Naive thymus-derived CD8-positive, alpha-beta T cell (primary cell): ENCODE measurements at places on chromosomes 7 and 10.

DNA sequence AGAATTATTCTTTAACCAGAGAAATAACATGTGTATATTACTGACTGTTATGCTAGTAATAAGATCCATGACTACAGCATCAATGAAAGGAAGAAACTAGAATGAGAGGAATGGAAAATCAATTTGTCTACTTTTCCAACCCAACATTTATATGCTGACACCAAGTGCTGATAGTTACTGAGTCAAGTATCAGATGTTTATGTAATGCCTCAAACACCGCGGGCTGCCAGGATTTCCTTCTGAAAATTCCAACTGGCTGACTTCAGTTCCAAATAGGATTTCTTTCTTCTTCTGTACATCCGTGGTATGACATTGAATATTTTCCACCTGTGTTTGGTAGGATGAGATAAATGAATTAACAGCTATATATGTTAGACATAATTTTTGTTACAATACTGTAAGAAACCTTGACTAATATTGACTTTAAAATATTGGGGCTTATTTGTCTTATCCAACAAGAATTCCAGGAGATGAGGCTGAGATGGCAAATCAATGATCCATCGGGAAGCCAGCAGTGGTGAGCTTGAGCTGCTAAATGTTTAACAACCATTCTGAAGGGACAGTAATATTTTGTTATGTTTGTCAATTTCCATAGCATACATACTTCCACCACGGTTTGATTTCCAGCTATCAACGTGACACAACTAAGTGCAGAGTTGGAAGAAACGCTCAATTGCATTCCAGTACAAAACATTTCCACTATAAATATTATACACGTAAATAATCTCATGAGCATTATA is 435.2 kb upstream of the AUTS2 start:
- no peak for DNase-seq
- peaks cover 9% of the 10 kb centered on the region for H3K27me3 ChIP-seq

GRCh38 chr10:17201794-17202116 is 283 bp upstream of the TRDMT1 start:
- no peak for DNase-seq
- H3K27me3 ChIP-seq = no peaks in the 10 kb centered on the region
- H3K4me3 ChIP-seq = peak overlapping the region; percentile 99
- H3K36me3 ChIP-seq = no peaks in the 10 kb centered on the region
- H3K27ac ChIP-seq = peak overlapping the region; percentile 98

- no peaks in the 10 kb centered on the region for H3K4me1 ChIP-seq
- H3K36me3 ChIP-seq = no peaks in the 10 kb centered on the region
- H3K27me3 ChIP-seq = no peaks in the 10 kb centered on the region
These were observed 244.0 kb upstream of the ZWINT start for GRCh38 chr10:56605051-56605450.

DNA sequence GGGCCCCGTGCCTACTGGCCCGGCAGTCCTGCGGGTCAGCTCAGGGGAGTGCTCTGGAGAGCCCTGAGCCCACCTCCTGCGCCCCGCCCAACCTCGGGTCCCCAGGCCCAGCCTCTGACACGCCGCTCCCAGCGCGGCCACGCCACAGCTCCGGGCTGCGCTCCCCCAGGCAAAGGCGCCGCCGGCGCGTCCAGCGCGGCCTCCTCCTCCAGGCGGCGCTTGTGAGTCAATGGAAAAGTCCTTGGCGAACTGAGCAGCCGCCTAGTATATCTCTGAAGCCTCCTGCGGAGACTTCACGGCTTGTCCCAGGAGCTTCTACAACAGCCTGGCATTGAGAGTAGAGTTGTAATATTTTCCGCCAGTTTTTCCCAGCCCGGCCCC is 29.5 kb upstream of the BMS1 start:
- peaks cover 8% of the 10 kb centered on the region for H3K4me1 ChIP-seq
- no peaks in the 10 kb centered on the region for H3K36me3 ChIP-seq
- no peak overlapping the region for H3K27ac ChIP-seq
- peak overlapping the region; percentile 88 for H3K4me3 ChIP-seq
- H3K27me3 ChIP-seq = peaks cover 19% of the 10 kb centered on the region

GRCh38 chr10:106981452-106982075 is 182.9 kb downstream of the SORCS1 start:
- no peak overlapping the region for H3K4me3 ChIP-seq
- no peak overlapping the region for H3K27ac ChIP-seq
- H3K36me3 ChIP-seq = no peaks in the 10 kb centered on the region
- no peaks in the 10 kb centered on the region for H3K27me3 ChIP-seq
- no peaks in the 10 kb centered on the region for H3K4me1 ChIP-seq
- DNase-seq = no peak

DNA sequence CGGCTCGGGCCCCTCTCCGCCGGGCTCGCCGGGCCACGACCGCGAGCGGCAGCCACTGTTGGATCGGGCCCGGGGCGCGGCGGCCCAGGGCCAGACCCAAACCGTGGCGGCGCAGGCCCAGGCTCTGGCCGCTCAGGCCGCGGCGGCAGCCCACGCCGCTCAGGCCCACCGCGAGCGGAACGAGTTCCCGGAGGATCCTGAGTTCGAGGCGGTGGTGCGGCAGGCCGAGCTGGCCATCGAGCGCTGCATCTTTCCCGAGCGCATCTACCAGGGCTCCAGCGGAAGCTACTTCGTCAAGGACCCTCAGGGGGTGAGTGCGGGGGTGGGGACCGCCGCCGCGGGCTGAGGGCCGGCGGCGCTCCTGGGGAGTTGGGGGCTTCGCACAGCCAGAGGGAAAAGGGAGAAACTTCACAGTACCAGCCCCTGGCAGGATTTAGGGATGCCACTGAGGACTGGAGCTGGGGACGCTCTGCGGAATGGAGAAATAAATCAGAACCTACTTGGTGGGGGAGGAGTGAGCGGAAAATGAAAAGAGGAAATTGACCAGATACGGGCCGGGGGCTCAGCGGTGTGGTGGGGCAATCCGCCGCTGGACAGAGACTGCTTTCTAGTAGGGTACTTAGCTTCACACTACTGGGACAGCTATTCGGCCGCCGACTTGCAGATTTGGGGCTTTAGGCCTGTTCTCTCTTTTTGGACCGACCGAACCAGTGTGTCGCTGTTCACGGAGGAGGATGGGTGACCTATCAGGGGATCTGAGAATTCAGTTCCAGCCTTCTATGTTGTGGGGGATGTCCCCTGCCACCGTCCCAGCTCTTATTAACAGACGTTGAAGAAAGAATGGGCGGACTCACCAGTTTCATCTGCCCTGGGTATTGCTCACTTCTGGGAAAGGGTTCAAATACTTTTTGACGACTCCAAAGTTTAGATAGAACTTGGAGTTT is 669 bp downstream of the PI4K2A start:
- peak overlapping the region; percentile 87 for H3K27ac ChIP-seq
- H3K4me3 ChIP-seq = peak overlapping the region; percentile 97
- peaks cover 21% of the 10 kb centered on the region for H3K4me1 ChIP-seq
- DNase-seq = peak; percentile 7
- no peaks in the 10 kb centered on the region for H3K27me3 ChIP-seq

DNA sequence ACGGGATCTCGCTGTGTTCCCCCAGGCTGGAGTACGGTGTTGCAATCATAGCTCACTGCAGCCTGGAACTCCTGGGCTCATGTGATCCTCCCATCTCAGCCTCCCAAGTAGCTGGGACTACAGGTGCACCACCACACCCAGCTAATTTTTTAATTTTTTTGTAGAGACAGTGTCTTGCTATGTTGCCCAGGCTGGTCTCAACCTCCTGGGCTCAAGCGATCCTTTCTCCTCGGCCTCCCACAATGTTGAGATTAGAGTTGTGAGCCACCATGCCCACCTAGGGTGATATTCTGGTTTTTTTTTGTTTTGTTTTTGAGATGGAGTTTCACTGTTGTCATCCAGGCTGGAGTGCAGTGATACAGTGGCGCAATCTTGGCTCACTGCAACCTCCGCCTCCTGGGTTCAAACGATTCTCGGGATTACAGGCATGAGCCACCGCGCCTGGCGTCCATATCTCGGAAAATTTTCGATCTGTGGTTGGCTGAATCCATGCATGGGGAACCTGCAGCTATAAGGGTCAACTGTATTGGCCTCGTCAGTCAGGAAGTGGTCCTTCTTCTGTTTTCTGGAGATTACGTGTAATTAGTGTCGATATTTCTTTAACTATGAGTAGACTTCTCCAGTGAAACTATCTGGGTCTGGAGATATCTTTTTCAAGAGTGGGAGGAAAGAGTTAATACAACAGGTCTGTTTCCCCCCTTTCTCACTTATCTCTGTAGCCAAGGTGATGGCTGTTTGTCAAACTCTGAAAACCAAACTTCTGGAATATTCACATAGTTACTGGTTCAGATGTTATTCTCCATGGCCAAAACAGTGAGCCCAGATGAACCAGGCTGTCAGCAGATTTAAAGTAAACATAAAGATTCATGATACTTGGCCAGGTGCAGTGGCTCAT is 21.0 kb upstream of the FIS1 start:
- DNase-seq = no peak
- H3K27me3 ChIP-seq = no peaks in the 10 kb centered on the region
- H3K27ac ChIP-seq = no peak overlapping the region
- H3K4me1 ChIP-seq = no peaks in the 10 kb centered on the region
- H3K4me3 ChIP-seq = no peak overlapping the region

- peaks cover 60% of the 10 kb centered on the region for H3K36me3 ChIP-seq
- peaks cover 8% of the 10 kb centered on the region for H3K4me1 ChIP-seq
- no peak overlapping the region for H3K4me3 ChIP-seq
These were observed 72.3 kb downstream of the CHCHD3 start for GRCh38 chr7:133009426-133010252.

DNA sequence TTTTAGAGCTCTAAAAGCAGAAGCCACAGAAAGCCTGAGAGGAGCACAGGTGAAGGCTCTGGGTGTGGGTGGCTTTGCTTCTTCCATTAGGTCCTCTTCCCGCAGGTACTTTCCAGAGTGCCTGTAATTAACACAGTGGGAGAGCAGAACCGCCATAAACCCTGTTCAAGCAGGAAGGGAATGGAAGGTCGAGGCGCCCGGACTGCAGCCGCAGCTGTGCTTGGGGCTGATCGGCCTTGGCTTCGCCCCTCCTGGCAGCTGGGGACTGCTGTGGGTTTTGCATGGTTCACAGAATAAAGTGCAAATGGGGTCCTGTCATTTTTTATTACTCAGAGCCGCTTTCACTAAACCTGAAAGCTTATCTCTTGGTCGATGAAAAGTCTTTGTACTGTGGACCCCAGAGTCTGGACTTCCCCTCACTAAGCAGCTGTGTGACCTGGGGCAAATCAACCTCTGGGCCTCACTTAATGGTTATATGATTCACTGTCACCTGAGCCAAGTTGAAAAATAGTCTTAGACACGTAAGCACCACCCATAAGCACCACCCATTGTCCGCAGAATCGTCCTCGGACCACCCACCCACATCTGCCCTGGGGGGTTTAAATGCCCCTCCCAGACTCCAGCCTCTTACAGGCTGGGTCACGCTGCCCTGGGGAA is 100.9 kb downstream of the XRCC2 start:
- H3K4me1 ChIP-seq = peaks cover 3% of the 10 kb centered on the region
- H3K36me3 ChIP-seq = no peaks in the 10 kb centered on the region
- H3K27me3 ChIP-seq = no peaks in the 10 kb centered on the region
- H3K4me3 ChIP-seq = no peak overlapping the region
- no peak overlapping the region for H3K27ac ChIP-seq

- H3K36me3 ChIP-seq = no peaks in the 10 kb centered on the region
- no peak for DNase-seq
- no peaks in the 10 kb centered on the region for H3K27me3 ChIP-seq
These were observed 57.2 kb downstream of the PROSER2 start for GRCh38 chr10:11880151-11881029.

DNA sequence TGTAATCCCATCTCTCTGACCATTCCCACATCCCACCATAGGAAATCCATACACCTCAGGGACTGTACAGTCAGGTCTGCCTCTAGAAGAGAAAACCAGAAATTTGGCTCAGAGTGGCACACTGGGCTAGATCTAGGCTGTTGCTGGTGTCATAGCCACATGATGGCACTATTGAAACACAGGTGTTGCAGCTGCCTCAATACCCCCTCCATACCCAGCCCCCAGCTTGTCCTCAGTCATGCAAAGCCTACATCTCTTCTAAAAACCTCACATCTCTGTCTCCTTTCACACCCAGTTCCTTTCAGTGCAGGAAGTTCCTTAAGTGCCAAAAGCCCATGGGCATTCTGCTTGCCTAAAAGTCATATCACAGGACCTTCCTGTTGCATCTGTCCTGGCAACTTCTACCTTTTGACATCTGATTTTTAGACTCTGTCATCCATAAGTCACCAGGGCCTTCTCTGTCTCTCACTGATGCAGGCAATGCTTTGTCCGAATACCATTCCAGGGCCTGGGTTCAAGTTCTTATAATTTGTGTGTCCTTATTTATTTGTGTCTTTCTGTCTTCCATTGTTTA is 27.0 kb upstream of the HIBADH start:
- DNase-seq = no peak
- peaks cover 2% of the 10 kb centered on the region for H3K36me3 ChIP-seq
- H3K4me3 ChIP-seq = no peak overlapping the region
- no peak overlapping the region for H3K27ac ChIP-seq
- H3K27me3 ChIP-seq = peaks cover 2% of the 10 kb centered on the region
- no peaks in the 10 kb centered on the region for H3K4me1 ChIP-seq

GRCh38 chr7:36057323-36057722 is 95.7 kb upstream of the EEPD1 start:
- peaks cover 3% of the 10 kb centered on the region for H3K27me3 ChIP-seq
- no peak for DNase-seq
- no peak overlapping the region for H3K27ac ChIP-seq
- no peak overlapping the region for H3K4me3 ChIP-seq

- no peak for DNase-seq
- no peak overlapping the region for H3K27ac ChIP-seq
- no peak overlapping the region for H3K4me3 ChIP-seq
- H3K27me3 ChIP-seq = no peaks in the 10 kb centered on the region
- no peaks in the 10 kb centered on the region for H3K36me3 ChIP-seq
- peaks cover 4% of the 10 kb centered on the region for H3K4me1 ChIP-seq
These were observed 265.2 kb upstream of the PHF14 start for GRCh38 chr7:10708447-10708846.

GRCh38 chr7:155198901-155199845 is 98.5 kb upstream of the INSIG1 start:
- peaks cover 17% of the 10 kb centered on the region for H3K36me3 ChIP-seq
- no peaks in the 10 kb centered on the region for H3K27me3 ChIP-seq
- H3K27ac ChIP-seq = no peak overlapping the region
- H3K4me3 ChIP-seq = no peak overlapping the region

DNA sequence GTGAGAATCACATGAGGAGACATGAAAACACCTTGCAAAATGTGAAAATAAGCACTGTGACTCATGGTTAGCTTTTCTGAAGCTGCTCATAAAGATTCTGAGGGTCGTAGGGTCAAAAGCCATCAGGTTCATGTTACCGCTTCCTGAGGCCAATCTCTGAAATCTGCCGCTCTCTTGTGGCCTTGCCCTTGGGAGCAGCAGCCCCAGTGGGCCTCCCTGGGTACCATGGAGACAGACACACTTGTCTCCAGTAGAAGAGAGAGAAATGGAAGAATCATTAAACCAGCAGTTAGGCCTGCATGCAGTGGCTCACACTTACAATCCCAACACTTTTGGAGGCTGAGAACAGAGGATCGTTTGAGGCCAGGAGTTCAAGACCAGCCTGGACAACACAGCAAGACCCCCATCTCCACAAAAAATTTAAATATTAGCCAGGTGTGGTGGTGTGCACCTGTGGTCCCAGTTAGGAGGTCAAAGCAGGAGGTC is 42.8 kb downstream of the NIPSNAP2 start:
- no peak for DNase-seq
- no peak overlapping the region for H3K27ac ChIP-seq
- no peaks in the 10 kb centered on the region for H3K4me1 ChIP-seq
- peaks cover 6% of the 10 kb centered on the region for H3K36me3 ChIP-seq
- no peaks in the 10 kb centered on the region for H3K27me3 ChIP-seq

- H3K4me3 ChIP-seq = no peak overlapping the region
- DNase-seq = peak; percentile 37
- peaks cover 9% of the 10 kb centered on the region for H3K4me1 ChIP-seq
- no peaks in the 10 kb centered on the region for H3K36me3 ChIP-seq
- H3K27ac ChIP-seq = peak overlapping the region; percentile 17
These were observed 27.1 kb downstream of the PRLHR start for GRCh38 chr10:118568327-118568848.
